ENCODE measurements at places on chromosomes 11 and 22.

GRCh38 chr11:131910523-131911387, 540.3 kb downstream of the NTM start:
- no peak for DNase-seq

DNA sequence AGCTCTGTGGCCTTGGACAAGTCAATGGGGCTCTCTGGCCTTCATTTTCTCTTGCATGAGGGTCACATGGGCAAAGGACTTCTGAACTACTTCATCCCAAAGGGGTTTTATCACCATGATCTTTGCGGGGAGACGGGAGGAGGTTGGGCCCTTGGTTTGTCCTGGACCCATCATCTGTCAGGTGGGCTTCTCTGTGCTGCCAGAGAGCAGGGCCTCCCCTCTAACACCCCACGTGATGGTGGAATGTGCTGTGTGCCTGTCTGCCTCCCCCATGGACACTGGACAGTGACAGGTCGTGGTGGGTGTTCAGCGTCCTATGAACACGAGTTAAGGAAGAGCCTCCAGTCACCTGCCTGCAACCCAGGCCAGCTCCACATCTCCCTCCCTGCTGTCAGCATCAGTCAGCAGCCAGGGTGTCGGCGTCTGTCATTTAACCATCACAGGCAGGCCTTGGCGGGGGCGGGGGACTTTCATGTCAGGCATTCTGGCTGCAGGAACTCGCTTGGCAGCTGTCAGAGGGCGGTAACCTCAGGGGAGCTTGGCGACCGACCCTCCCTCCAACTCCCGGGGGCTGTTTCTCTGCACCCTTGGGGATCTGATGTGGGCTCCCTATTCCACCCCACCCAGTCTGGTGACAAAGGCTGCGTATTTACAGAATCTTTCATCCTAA, 2.6 kb upstream of the SUN2 start:
- DNase-seq = peak; percentile 58

- no peak for DNase-seq
These were observed 92.4 kb downstream of the RTL6 start for GRCh38 chr22:44405661-44406060.

DNA sequence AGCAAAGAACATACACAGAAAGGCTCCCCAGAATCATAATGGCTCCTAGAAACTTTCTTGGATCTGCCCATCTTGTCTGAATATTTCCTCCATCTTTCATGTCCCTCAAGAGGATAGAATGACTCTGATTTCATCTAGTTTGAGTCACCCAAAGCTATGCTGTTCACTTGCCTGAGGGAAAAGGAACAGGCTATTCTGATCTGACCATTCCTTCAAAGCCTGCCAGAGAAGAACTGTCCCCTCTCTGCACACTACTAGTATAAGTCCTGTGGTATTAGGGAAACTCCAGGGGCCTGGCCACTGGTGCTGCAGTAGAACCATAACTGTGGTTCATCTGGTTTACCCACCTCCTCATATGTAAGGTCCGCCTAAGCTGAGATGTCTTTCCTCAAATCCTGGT, 2.4 kb upstream of the PATE1 start:
- DNase-seq = no peak

GRCh38 chr11:35178873-35179272, 39.9 kb downstream of the CD44 start:
- DNase-seq = no peak

GRCh38 chr22:32693102-32693501, 108.4 kb upstream of the TIMP3 start:
- no peak for DNase-seq

DNA sequence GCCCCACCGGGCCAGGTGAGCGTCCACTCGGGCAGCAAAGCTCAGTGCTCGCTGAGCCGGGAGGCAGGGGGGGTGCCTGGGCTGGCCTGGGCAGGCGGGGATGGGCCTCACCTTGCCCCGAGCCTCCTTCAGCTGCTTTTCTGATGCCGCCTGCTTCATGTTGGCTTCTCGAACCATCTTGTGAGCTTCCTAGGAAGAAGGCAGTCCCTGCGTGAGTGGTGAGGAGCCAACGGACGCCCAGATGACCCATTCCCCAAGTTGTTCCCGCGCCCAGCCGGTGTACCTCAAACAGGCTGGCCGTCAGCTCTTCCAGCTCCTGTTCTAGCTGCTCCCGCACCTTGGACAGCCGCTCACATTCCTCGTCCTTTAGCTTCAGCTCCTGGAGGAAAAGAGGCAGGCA, 10.1 kb downstream of the RAB3IL1 start:
- no peak for DNase-seq

DNA sequence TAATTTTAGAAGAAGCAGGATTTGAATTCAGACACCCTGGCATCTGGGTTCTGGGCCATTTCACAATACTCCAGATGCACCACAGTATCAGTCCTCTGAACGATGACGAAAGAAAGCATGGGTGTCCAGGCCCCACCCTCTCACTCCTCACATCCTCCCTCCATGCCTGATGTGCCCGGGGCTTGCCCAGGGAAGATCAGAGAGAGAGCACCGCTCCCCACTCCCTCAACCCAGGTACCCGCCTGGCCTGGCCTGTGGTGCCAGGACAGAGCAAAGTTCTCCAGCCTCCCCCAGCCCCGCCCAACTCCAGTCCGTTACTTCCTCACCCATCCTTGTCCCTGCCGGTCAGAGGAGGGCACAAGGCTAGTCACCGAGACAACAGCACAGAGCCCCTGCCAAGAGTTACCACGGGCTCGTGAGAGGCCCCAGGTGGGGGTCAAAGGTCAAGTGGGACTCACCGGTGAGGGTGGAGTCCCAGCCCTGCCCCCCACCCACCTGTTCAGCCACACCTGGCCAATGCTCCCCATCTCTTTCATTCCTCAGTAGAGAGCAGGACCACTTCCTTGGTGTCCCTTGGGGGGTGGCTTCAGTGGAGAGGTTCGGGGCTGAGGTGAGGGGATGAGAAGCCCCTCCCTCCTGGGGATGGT, 8.1 kb downstream of the BCL9L start:
- DNase-seq = peak; percentile 80

- no peak for DNase-seq
These were observed 78.0 kb downstream of the TENM4 start for GRCh38 chr11:79362821-79363220.

DNA sequence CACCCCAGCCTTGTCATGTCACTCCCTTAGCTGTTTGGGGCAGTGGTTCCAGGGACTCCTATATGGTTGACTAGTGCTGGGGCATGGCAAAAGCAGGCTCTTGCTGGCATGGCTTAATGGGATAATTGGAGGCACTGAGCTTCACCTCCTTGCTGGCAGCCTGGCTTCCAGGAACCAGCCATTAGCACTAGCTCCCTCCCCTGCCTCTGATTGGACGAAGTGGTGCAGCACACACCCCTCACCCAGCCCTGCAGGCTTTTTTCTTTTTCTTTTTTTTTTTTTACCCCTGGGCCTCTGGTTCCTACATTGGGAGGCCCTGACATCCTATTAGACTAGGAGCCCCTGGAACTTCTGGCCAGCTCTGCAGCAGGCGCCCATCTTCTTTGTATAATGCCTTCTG, 18.6 kb downstream of the PHLDB1 start:
- DNase-seq = no peak

GRCh38 chr11:125170001-125170509, 5.5 kb downstream of the PKNOX2 start:
- no peak for DNase-seq

DNA sequence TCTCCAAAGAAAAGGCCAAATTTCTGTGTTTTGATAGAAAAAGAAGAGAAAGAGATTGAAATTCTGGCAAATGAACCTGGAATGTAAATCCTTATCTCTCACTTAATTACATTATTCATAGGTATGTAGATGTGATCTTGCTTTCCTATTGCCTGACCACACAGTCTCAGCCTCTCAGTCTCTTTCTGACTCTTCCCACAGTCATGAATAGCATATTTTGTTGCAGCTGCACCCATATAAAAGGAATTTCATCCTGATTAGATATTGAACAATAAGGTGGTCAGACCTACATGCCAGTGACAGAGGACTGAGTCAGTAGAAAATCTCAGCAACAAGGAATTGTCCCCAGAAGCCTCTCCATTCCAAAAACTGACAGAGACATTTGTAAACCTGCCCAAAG, 62.9 kb upstream of the LRRC4C start:
- DNase-seq = no peak

DNA sequence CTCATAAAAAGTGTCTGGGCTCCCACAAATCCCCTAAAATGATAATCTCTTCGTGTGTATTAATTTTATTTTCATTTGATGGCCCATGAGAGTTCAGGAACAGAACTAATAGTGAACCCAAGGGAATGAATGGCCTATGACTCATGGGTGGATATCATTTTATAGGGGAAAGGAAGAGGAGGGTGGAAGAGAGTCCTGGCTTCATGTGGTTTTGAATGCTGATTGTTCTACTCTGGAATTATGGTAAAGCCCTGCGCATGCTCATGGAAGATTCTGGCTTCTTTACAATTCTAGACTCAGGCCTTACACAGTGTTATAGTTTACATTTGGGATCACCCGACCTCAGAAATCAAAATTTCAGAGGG, 35.2 kb downstream of the MAML2 start:
- no peak for DNase-seq

DNA sequence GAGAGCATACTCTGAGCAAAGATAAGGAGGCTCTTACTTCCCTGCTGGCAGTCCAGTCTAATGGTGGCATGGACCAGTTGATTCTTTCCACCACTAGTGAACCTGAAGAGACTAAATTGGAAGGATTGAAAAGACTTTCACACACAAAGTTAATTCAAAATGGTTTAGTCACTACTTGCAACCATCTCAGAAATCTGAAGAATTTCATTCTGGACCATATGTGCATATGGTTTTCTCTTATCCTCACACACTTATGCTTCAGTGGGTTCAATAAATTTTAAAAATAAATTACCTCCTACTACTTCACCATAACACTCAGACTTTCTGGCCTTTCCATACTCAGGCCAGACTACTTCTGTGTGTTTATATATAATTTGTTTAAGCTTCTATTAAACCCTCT, 44.7 kb downstream of the CADM1 start:
- no peak for DNase-seq

- DNase-seq = no peak
These were observed 31.2 kb downstream of the POU2AF3 start for GRCh38 chr11:111329306-111330204.

GRCh38 chr11:71199226-71199820, 53.1 kb downstream of the SHANK2 start:
- no peak for DNase-seq

- DNase-seq = no peak
These were observed 16.8 kb upstream of the TMEM191C start for GRCh38 chr22:21450320-21450831.

- no peak for DNase-seq
These were observed 90.0 kb downstream of the ARHGAP42 start for GRCh38 chr11:100777103-100777502.

DNA sequence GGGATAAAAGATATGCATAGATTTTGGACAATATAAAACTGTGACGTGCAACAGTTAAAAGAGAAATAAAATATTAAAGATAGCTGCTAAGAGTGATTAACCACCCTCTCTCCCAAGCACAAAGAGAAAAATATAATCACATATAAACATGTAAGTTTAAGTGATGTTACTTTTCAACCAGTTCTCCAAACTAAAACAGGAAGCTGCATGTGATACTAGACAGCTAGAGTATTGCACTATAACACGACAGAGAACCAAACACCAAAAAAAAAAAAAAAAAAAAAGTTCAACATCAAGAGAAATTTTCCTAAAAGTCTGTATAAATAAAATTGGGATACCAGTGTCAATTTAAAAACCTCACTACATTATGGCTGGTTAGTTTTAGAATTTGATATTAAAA, 79.1 kb downstream of the PICALM start:
- DNase-seq = no peak

DNA sequence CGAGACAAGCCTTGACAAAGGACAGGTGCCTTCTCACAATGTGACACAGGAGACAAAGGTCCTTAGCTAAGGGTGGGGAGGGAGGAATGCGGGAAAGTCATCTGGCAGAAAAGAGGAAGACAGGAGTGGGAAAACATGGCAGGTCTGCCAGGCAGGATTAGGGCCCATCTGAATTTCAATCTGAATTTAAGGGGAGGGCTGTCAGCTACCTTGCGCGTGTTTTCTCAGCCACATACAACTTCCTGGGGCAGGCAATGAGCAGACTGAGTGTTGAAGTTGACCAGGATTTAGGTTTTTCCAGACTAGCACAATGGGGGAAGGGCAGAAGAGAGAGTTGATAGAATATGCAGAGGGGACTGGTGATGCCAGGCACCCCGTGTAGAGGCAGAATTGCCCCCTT, 66.7 kb upstream of the LARGE1 start:
- no peak for DNase-seq

DNA sequence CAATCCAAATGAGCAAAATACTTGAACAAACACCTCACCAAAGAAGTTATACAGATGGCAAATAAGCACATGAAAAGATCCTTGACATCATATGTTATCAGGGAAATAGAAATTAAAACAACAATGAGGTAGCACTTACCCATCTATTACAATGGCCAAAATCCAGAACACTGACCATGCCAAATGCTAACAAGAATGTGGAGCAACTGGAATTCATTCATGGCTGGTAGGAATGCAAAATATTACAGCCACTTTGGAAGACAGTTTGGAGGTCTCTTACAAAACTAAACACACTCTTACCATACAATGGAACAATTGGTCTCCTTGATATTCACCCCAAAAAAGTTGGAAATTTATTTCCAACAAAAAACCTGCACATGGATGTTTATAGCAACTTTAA, 19.1 kb upstream of the FAM181B start:
- no peak for DNase-seq

DNA sequence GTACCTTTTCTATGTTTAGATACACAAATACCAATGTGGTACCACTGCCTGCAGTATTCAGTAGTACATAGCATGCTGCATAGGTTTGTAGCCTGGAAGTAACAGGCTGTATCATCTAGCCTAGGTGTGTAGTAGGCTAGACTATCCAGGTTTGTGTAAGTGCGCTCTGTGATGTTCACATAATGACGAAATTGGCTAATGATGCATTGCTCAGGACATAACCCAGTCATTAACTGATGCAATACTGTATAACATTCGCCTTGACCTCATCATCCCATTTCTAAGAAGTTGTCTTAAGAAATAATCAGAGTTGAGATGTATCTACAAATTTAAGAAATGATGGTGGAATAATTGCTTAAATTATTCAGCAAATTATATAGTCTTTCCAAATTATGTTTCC, 116.0 kb upstream of the TIMP3 start:
- DNase-seq = no peak

All from CD4-positive, alpha-beta T cell treated with Interleukin-10 for 1 hour (primary cell).